Natural killer cell treated with Interleukin-12 subunit alpha and Interleukin-12 subunit beta and Interleukin-15 and Interleukin-18, amount 100 ng/mL, for 72 hours (primary cell): ENCODE measurements at places on chromosomes 5 and 9. TPM values are rescaled to one million over a fixed set of nuclear protein-coding genes. Genes with fewer than 3 reads are reported as not detected.

ZNF462 gene
- 0.31 TPM for total RNA-seq

SLC35D2 gene
- 4.2 TPM for total RNA-seq

PCDHGA2 gene
- total RNA-seq, result not detected

DNA sequence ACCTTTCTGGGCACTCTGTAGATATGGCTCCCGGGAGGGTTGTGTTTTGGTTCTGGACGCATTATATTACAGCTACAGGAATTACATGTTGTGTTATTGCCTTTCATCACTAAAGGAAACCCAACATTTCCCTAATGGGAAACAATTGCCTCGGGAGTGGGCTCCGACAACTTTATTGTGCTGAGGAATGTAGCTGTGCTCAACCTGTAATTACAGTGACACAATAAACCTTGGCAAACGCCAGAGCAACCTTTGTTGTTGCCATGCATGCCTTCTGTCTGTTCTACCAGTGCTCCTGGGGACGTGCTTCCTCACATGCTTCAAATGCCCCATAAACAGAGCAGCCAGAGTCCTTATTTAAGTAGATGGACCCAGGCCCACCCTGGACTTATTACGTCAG lies 182.4 kb downstream of the DIRAS2 start:
- no peak for DNase-seq

- DNase-seq, result no peak
Measured at GRCh38 chr5:135253601-135254178, 145.3 kb downstream of the MACROH2A1 start.

- DNase-seq, result peak; percentile 12
Measured at GRCh38 chr9:124251204-124251603, 6.5 kb upstream of the NEK6 start.

DNA sequence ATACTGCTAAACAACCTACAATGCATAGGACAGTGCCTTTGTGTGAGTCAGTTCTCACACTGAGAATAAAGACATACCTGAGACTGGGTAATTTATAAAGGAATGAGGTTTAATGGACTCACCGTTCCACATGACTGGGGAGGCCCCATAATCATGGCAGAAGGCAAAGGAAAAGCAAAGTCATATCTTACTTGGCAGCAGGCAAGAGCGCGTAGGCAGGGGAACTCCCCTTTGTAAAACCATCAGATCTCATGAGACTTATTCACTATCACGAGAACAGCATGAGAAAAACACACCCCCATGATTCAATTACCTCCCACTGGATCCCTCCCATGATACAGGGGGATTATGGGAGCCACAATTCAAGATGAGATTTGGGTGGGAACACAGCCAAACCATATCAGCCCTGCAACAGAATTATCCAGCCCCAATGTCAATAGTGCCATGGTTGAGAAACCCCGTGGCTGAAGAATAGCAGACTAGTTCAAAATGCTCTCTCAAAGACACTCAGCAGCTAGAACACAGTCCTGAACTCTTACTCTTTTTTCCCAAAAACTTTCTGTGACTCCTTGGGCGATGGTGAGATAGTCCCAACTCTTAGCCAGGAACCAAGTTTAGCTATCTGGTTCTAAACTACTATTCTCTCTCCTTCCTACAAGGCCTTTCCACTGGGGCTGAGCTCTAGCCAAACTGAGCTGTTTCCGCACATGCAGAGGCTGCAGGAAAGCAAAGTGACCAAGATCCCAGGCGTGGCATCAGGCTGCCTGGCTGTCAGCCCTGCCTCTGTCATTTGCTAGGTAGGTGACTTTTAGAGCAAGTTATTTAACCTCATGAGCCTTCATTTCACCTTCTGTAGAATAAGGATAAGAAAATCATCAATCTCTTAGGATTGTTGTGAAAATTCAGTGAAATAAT lies 21.7 kb downstream of the FAT2 start:
- no peak for DNase-seq

GRCh38 chr9:87662808-87663528 lies 63.0 kb upstream of the CTSL start:
- DNase-seq, result peak; percentile 68

- no peak for DNase-seq
Measured at GRCh38 chr5:76333571-76333970, 69.5 kb upstream of the IQGAP2 start.

DNA sequence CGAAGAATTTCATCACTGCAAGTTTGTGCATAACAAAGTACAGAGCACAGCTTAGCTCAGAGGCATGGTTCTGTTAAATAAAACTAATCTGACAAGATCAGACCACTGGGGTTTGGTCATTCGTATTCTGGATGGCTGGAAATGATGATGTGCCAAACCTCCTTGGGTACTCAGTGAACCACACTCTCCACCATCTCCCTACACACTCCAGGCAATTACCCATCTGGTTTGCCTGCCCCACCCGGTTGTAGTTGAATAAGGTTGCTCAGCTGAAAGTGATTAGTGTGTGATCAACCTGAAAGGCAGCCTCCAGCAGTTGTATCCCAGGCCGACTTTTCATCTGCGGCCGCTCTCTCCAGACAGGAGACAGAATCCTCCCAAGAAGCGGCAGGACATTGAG lies 371.4 kb downstream of the TLE1 start:
- no peak for DNase-seq

DNA sequence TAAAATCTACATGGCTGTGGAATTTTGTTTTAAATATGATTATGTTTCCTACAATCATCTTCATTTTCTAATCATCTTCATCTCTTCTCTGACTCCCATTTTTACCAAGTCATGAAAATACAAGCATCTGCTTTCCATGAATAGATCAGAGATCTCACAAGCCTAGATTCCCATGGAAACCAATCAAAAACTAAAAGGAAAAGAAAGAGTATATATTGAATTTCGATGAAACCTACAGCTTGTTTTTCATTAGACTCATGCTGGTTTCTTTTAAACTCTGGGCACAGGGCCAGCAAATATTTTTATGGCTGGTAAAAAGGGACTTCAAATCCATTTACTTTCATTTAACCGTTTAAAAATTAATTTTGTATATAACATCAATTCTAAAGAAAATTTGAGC lies 51.2 kb downstream of the INVS start:
- DNase-seq, result no peak

DNA sequence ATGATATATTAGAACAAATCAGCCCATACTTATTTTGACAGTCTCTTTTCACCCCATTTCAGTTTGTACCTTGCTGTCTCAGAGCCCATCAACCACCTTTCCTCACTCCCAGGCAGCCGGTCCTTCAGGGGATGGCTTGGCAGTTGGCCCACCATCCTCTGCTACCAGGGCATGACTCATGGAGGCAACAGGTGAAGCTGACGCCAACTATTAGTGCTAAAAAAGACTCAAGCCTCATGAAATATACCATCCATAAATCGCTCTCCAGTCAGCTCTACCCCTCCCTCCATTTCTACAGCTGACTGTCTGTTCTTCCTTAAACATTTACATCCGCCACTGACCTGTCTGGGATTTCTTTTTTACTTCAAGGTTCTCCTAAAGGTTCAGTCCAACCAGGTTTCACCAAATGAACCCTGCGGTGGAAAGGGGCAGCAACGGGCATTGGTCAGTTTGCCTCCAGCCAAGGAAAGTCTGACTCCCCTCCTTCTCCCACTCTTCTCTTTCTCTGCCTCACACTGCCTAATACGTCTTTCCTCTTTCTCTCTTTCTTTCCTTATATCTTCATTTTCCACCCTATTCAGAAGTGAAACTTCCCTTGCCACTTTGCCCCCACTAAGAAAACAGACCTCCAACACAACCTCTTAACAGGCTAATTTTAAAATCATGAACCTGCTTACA lies 439.1 kb downstream of the RAB3C start:
- DNase-seq, result no peak
